ENCODE measurements at places on chromosomes 1 and 21.
A peak's percentile ranks its signal among the peaks of the same experiment; 100 is the strongest.

DNA sequence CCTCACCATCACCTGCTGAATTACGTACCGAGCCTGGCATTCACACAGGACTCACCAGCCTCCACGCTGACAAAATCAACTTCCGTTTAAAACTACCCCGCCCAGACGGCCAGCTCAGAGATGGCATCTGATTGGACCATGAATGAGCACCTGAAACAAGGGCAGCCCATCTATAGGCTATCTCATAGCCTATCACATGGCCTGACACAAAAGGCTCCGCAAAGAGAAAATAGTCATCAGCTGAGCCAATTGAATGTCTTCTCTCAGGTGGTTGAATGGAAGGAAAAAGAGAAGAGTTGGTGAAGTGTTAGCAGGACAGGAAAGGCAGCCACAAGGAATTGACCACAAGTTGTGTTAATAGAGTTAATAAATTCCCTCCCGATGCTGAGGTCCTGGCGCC, 50.6 kb upstream of the ZC3H12A start:
- DNase-seq = no peak

GRCh38 chr1:205791568-205792180, 16.4 kb upstream of the RAB29 start:
- peak; percentile 75 for DNase-seq

DNA sequence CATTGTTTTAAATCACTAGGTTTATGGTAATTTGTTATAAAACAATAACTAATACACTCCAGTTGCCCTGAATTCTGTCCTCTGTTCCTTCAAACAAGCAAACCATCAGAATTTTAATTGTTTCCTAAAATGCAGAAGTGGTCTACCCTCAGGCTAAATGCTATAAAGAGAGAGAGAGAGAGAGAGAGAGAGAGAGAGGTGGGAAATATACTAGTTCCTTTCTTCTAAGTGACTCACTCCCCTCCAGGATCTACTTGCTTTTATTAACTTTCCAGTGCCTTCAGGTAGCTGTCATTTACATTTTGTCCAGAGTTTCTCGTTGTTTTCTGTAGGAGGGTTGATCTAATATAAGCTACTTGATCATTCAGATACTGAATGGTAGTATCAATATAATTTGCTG, 26.4 kb downstream of the LRRC53 start:
- DNase-seq = no peak

- DNase-seq = no peak
These were observed 151.1 kb upstream of the KLHDC7A start for GRCh38 chr1:18329469-18330253.

DNA sequence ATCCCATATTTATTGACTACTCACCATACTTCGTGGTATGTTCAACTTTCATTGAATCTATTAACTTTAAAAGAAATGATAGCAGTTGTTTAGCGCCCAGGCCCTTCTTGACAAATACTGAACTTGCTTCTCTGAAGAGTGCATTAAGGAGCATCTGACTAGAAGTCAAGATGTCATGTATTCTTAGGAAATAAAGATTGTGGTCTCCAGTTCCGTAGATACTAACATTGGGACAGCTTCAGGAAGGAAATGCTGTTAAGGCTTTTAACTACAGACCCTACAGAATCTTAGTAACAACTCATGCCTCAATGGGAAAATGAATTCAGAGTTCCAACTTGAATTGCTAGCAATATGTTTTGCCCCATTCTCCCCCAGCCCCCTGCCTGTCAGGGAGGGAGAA, 14.8 kb downstream of the LYST start:
- DNase-seq = no peak

DNA sequence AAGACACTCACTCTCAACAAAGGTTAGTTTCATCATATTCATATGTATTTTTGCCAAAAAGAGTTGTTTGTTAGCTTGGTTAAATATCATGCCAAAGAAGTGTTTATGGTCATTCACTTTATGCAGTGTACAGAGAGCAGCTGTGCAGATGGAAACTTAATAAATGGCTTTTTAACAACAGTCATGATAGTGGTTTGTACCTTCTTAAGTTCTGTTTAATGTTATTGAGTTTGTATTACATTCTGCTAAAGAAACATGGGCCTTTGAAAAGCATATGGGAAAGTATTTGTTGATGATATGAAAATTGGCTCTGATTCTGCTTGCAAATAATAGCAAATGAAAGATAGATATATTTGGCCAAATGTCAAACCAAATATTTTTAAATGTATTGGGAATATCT, 607.3 kb downstream of the NCAM2 start:
- DNase-seq = no peak

DNA sequence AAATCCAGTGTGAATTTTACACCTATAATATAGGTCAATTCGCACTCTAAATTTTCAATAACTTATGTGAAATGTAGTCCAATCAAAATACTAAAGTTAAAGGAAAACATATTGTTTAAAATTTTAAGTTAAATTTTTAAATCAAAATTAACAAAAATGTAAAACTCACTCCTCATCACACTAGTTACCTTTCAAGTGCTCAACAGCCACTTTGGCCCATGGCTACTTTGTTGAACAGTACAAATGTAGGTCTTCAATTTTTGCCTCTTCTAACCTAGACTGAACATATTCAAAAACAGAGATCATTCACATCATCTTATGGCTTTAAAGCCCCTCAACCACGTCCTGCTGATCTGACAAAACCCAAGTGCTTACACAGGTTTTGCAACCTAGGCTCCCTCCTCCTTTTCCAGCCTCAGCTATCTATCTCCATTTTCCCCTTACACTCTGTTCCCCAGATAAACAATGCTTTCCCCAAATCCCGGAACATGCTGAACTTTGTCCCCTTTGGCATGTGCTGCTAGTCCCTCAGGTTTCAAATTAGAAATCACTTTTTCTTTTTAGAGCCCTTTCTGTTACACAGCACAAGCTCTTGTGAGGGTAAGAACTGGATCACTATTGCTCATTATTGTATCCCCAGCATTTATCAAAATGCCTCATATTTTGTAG, 110.6 kb downstream of the AKT3 start:
- DNase-seq = no peak

GRCh38 chr1:223489439-223489838, 96.2 kb downstream of the CCDC185 start:
- DNase-seq = no peak

DNA sequence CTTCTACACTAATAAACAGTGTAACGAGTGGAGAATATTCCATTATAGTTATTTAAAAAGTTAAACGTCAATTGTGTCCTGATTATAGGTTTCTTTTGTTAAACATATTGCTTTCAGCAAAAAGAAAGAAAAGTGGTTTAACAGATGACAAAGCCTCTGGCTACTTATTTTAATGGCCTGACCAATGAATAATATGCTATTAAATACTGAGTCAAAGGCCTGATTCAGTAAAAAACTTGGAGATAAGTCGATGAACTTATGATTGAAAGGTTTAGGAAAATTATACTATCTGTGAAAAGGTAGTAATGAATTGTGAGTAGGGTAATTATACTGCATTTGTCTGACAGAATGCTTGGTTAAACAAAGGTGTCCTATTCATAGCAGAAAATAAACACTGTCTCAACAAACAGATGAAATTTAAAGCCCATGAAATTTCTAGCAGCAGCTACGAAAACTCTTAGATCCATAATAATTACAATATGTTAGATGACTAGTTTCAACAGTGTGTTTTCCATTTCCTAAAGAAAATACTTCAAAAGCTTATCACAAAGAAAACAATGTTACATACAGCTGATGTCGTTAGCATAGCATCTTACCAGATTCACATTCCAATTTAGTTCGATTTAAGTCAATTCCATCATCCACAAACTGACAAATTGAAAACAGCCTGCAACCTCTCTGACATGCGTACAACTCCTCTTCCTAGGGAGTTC, 6.2 kb downstream of the TMEM59 start:
- no peak for DNase-seq

DNA sequence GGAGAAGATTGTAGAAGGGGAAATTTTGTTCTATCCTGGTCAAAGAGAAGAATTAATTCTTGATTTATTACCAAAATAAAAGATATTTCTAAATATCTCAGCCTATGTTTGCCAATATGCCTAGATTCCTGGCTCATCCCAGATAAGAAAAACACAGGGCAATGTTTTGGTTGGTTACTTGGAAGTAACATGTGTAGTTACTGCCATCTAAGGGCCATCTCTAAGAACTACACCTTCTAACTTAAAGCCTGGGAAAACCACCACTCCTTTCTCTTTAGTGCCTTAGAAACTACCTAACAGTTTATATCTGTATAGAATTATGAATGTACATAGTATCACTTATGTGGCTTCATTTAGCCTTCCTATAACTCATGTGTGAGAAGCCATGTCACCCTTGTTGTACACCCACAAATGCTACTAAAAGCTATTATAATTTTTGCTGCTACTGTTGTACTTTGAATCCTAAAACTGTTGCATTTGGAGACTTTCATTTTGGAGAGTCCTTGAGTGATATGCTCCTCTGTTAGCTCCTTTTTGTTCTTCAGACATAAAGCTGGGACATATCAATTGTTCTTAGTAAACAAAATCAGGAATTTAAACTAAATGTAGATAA, 4.5 kb downstream of the AIM2 start:
- no peak for DNase-seq

- DNase-seq = no peak
These were observed 25.0 kb upstream of the GBP1 start for GRCh38 chr1:89089962-89090361.

DNA sequence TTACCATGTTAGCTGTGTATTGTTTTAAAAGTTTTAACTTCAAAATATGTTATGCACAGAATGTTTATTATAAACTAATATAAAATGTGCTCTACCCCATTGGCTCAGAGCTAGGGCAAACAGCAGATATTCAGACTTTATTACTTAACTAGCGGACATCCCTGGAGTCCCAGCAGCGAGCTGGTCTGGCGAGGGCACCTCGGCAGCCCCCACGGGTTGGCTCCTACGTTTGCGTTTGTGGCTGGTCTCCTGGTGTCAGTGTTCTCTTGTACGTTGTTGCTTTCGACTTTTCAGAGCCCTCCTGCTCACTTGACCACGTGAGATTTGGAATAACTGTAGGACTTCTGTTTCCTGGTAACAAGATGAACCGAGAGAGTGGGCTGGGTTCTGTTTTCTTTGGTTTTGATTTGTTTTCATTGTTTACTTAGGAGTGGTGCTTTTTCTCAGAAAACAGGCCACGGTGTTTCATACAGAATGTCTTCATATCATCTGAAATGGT, 44.5 kb downstream of the CBS start:
- no peak for DNase-seq

- DNase-seq = no peak
These were observed 25.9 kb downstream of the KCNC4 start for GRCh38 chr1:110235834-110236682.

GRCh38 chr1:239516579-239516978, 130.2 kb downstream of the CHRM3 start:
- no peak for DNase-seq

- DNase-seq = no peak
These were observed 59.3 kb upstream of the NEGR1 start for GRCh38 chr1:72341661-72342060.

DNA sequence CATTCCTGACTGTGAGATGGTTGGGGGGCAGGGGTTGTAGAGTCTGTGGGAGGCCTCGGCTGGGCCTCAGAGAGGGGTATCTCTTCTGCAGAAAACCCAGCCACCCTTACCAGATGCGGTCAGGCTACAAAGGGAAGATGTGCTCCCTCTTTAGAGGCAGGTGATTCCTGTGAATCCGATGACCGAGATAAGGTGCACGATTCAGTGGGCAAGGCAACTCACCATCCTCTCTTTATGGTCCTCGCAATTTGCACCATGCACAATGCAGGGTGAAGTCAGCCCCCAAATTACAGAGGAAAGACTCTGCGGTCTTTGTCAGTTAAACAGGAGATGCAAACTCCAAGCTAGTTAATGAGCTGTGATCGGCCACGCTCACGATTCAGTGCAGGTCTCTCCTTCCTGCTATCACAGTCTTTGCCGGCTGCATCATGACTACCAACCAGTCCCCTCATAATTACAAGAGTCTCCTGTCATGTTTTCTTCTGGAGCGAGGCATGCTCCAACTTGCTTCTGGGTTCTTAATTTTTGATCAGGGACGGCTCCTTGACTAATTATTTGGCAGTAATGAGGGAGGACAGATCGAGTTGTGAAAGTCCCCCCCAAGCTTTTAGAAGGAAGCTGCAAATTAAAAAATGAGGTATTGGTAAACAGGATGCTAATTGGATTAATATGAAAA, 12.5 kb downstream of the TP73 start:
- no peak for DNase-seq

DNA sequence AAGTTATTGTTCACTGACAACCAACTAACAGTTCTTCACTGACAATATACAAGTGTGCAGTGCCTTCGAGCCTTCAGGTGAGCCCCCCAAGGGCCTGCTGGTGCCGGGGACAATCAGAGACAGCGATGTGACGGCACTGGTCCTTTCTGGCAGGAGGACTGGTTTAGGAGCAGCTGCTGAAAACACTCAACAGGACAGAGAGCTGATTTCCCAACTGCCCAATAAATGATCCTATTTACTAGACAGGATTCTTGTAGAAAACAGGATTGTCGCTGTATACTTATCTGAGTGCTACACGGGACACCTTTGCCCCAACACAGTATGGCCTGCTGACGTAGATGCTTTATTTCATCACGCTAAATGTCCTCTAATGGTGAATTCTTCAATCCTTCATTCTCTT, 65.4 kb downstream of the TP53BP2 start:
- no peak for DNase-seq

GRCh38 chr1:228884196-228884595, 148.9 kb downstream of the RHOU start:
- no peak for DNase-seq

DNA sequence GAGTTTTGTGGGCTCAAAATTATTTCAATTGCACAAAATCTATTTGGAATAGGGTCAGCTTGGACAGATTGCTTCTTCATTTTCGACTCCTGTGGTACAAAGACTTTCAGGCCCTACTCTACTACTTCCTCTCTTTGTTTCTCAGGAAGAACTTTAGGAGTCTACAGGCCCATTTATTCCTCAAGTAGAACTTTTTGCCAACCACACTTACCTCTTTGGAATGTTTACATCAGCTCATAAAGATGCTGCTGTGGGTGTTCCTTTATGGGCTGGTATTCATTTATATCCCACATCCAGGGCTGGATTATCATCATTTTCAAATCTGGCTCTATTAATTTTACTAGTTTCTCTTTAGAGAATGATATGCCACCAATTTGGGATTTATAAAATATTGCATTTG, 46.3 kb upstream of the TNFSF18 start:
- DNase-seq = no peak

- no peak for DNase-seq
These were observed 149.7 kb downstream of the PEX14 start for GRCh38 chr1:10624256-10625050.

DNA sequence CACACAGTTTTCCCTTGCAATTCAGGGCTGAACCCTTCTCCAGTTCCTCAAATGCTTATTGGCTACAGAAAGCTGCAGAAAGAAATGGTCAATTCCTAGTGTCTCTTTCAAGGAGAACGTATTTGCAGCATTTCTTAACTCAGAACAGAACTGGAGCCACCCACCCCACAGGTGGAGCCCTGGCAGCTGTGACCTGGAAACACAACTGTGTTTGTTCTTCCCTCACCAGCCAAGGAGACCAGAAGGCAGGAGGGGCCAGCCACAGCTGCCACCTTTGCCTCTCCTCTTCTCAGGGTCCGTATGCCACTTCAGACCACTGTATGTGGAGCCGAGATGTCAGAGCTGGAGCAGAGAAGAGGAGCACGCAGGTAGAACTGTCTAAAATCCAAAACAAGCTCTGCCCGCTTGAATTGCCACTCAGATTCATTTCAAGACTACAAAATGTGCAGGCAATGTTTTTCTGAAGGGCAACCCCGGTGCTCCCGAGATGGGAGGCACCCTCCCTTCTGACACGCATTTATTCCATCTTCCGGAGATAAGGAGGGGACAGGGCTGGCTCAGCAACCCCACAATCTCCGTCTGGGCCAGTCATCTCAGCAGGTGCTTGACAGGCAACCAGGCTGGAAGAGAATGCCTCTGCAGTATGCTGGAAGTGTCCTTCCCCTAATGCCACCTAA, 16.7 kb downstream of the CD247 start:
- DNase-seq = peak; percentile 48

All from CD4-positive, alpha-beta T cell treated with Interleukin-6 for 4 hours (primary cell).